Left cardiac atrium (tissue), 4 donors: ENCODE measurements at places on chromosomes 6 and 20. TPM values are rescaled to one million over a fixed set of nuclear protein-coding genes. Genes with fewer than 3 reads are reported as not detected.

The KCNQ2 gene
- total RNA-seq, result 0.91 TPM

The CD24 gene
- 0.80 TPM for total RNA-seq

The TMEM151B gene
- total RNA-seq, result not detected

The RAET1G gene
- total RNA-seq, result 0.55 TPM

The AKIRIN2 gene
- 38.1 TPM for total RNA-seq
